Left forelimb (tissue), 1 donor: ENCODE measurements at places on chromosomes 2 and 18.

- no peak for DNase-seq
Measured at GRCh38 chr2:167103028-167103756, 214.9 kb downstream of the XIRP2 start.

DNA sequence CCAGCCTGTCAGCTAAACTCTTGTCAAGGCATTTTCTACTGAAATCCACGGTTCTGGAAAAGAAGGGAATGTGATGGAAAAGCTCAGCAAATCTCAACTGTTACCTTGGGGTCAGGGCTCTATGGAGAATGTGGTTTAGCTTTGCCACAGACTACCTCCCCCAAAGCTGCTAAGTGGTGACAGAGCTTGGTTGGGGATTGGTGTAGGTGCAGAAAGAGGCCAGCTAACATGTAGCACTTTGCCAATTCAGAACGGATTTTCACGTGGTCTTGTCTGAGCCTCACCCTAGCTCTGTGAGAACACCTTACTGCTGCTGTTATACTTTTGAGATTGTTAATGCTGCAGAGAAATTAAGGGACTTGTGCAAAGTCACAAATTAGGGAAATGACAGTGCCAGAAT, 331.1 kb downstream of the RND3 start:
- DNase-seq: no peak

DNA sequence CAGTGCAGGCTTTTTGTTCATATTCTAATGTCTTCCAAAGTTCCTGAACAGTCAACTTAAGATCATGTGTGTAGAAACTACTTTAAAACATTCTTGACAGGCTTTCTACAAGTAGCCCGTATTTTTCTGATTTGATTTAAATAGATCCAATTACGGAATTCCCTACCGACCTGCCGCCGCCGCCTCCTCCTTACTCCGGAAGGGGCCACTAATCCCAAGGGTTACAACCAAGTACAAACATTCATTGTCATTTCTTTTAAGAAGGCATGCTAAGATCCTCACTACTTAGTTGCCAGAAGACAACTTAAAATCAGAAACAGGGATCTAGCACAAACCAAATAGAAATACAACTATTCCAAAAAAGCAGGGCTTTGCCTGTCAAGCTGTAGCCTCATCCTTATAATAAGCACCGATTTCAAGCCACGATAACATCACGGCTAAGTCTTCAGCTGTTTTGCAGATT, 784 bp downstream of the WDR33 start:
- no peak for DNase-seq

DNA sequence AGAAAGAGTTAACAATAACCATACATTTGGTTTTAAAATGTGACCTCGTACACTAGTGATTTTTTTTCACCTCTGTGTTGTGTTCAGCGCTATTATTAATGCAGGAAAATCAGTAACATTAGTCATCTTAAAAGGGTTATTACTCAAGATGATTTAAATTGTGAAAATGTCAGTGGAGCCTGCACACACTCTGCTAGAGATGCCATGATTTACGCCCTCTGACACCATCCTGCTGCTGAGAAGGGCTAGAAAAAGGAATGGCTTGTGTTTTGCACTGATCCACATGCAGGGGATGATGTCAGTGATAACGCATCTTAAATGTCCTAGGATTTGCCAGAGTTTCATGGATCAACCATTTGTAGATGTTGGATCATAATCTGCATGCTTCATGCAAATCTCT, 121.3 kb upstream of the BOD1L2 start:
- no peak for DNase-seq

- DNase-seq: no peak
Measured at GRCh38 chr2:200354833-200355751, 48.6 kb downstream of the SPATS2L start.

- no peak for DNase-seq
Measured at GRCh38 chr18:39487932-39488331, 1922.3 kb upstream of the CELF4 start.

GRCh38 chr2:344811-345210, 56.9 kb upstream of the ALKAL2 start:
- DNase-seq: no peak

DNA sequence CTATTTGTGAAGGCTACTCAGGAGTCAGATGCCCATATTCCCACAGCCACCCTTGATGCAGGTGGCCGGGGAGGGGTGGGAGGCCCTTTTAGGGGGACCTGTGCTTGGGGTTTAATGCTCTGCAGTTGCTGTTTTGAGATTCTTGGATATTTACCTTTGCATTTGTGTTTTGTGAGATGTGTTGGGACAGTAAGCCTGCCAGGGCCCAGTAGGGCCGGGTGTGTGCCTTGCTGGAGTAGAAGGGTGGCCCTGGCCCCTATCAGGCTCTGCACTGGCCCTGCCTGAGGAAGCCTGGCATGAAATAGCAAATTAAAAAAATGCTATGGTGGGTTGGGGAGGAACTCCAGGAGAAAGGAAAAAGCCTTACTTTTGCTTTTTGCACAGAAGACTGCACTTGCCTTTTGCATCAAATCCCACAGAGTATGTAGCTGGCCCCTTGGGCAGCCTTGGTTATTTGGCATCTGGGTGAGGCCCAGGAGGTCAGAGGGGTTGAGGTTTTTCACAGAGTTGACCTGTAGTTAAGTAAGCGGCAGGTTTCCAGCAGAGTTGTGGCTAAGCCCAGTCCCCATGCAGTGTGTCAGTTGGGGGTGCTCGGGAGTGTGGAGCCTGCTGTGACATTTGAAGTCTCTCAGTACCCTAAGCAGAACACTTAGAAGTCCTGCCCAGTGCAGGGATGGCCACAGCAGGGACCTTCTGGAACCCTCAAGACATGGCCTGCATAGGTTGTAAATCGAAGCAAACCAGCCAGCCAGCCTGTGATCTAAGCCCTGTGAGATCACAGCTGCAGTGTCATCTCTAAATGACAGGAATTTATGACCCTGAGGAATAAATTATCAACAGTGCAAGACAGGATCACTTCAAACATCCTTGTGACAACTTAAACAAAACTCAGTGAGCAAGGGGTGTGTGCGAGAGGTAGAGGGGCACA, 68.8 kb downstream of the SH3RF3 start:
- DNase-seq: peak; percentile 44

GRCh38 chr2:207621501-207622039, 3.6 kb downstream of the METTL21A start:
- no peak for DNase-seq

GRCh38 chr2:240823449-240824336, 3.7 kb upstream of the KIF1A start:
- DNase-seq: no peak

- DNase-seq: no peak
Measured at GRCh38 chr2:240570531-240571313, 2.4 kb downstream of the RNPEPL1 start.
